Activated naive CD4-positive, alpha-beta T cell treated with anti-CD3 and anti-CD28 coated beads for 36 hours (primary cell): ENCODE measurements at places on chromosomes 1 and 21. TPM values are rescaled to one million over a fixed set of nuclear protein-coding genes. Genes with fewer than 3 reads are reported as not detected.
A peak's percentile ranks its signal among the peaks of the same experiment; 100 is the strongest.

KCNJ9 gene
- not detected for total RNA-seq

S100A5 gene
- total RNA-seq, result 0.89 TPM

MYBPH gene
- not detected for total RNA-seq

CR1L gene
- not detected for total RNA-seq

CD1E gene
- not detected for total RNA-seq

ANKRD45 gene
- total RNA-seq, result not detected

HFM1 gene
- total RNA-seq, result not detected

FAM163A gene
- total RNA-seq, result 0.10 TPM

XCL1 gene
- total RNA-seq, result not detected

DNA sequence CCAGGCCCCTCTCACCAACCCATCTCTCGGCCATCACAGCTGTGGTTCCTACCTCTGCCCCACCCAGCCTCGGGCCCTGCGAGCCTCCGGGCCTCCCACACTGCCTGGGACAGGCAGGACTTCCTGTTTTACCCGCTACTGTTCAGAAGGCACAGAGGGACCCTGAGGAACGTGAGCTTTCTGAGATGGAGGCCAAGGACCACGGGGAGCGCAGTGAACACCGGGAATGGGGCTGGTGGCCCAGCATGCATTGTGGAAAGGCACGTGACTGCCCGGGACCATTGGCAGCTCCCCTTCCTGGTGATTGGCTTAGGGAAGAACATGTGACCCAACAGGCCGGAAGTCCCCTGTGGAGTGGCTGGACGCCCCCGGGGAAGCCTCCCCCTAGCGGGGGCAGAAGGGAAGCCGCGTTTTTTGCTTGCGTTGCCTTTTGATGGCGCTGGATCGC is 7.0 kb downstream of the S100B start:
- H3K36me3 ChIP-seq, result peaks cover 3% of the 10 kb centered on the region
- H3K4me3 ChIP-seq, result no peak overlapping the region
- no peak overlapping the region for H3K27ac ChIP-seq
- H3K27me3 ChIP-seq, result no peaks in the 10 kb centered on the region

- H3K4me3 ChIP-seq, result peak overlapping the region; percentile 91
- H3K27ac ChIP-seq, result peak overlapping the region; percentile 68
- no peak for DNase-seq
- H3K36me3 ChIP-seq, result peaks cover 36% of the 10 kb centered on the region
- H3K4me1 ChIP-seq, result peaks cover 42% of the 10 kb centered on the region
- no peaks in the 10 kb centered on the region for H3K27me3 ChIP-seq
These were observed 164.0 kb downstream of the RUNX1 start for GRCh38 chr21:34885125-34885524.

DNA sequence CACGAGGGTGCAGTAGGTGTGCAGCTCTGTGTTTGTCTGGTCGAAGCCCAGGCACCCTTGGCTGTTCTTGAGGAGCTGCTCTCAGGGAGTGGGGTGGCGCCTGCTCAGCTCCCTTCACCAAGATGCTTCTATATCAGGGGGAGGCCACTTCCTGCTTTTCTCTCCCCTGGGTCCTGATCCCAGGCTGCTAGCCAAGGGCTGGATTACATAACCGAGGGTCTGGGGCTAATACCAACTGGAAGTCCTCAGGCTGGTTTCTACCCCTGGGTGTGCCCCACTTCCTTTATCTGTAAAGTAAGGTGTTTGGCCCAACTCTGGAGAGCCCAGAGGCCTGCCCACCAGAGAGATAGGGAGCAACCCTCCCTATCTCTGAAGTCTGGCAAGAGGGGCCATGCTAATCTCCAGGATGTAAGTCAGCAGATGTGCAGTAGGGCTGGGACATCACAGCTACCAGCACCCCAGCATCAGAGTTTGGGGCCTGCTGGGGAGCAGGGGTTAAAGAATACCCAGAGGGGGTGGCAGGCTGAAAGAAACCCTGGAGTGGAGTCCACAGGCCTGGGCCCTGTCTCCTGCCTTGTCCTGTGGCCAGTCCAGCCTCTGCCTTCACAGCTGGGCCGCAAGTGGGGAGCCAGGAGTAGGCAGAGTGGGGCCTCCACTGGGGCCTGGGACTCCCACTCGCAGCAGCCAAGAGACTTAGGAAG is 2.1 kb downstream of the SELENBP1 start:
- no peaks in the 10 kb centered on the region for H3K4me1 ChIP-seq
- no peak for DNase-seq
- no peaks in the 10 kb centered on the region for H3K36me3 ChIP-seq
- H3K27ac ChIP-seq, result no peak overlapping the region

- DNase-seq, result no peak
- peaks cover 14% of the 10 kb centered on the region for H3K36me3 ChIP-seq
- no peaks in the 10 kb centered on the region for H3K27me3 ChIP-seq
- H3K27ac ChIP-seq, result no peak overlapping the region
These were observed 139.4 kb downstream of the MRPL39 start for GRCh38 chr21:25467896-25468295.

DNA sequence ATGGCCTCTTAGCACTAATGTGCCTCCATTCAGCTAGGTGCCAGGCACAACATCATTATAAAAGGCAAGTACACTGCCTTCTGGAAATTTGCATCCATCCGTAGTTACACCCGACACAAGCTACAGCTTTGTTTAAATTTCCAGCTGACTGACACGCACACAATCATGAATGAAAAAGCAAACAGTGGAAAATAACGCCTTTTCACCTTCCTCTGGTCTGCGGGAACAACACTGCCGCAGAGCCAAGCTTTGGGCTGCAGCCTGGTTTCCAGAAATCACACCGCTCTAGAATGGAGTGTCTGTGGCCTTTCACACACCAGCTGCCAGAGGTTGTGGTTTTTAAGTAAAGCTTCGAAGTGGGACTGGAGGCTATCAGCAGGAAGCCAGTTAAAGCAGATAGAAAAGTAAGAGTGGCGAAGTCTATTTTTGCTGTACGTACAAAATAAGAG is 142.8 kb upstream of the COA6 start:
- H3K27ac ChIP-seq, result no peak overlapping the region
- H3K36me3 ChIP-seq, result no peaks in the 10 kb centered on the region
- peak; percentile 22 for DNase-seq
- no peak overlapping the region for H3K4me3 ChIP-seq

DNA sequence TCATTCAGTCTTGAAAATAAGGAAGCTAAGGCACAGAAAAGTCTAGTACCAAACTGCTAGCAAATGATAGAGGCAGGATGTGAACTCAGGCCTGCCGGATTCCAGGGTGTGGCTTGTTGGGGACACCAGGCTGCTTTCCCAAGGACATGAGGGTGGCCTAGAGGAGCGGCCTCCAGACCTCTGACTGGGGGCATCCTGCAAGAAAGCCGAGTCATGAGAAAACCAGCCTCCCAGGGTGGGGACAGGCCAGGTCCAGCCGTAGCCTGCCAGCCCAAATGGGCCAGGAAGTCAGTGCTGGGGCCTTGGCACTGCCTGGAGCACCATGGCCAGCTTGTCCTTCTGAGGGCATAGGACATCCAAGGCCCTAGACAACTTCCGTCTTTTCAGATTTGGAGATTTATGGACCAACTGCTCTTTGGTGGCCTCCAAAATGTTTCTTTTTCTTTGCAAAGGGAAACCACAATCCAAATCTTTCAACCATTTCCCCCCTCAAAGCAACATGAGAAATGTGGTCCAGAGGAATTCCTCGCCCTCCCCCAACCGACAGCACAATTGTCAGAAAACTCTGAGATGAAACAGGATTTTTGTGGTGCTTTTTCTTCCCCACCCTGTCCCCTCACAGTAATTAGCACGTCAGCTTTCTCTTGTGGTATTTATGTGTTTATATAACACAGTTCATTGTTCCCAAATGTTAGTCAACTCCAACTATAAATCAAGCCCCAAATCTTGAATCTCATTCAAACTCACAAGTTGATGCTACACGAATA is 212.3 kb downstream of the KAZN start:
- no peak overlapping the region for H3K27ac ChIP-seq
- no peak for DNase-seq
- no peaks in the 10 kb centered on the region for H3K36me3 ChIP-seq
- H3K27me3 ChIP-seq, result peaks cover 2% of the 10 kb centered on the region
- no peaks in the 10 kb centered on the region for H3K4me1 ChIP-seq

GRCh38 chr1:156755527-156755950 is 4.1 kb upstream of the HDGF start:
- DNase-seq, result no peak
- peaks cover 1% of the 10 kb centered on the region for H3K36me3 ChIP-seq
- no peak overlapping the region for H3K4me3 ChIP-seq

GRCh38 chr1:36224537-36225282 is 467 bp downstream of the THRAP3 start:
- peak overlapping the region; percentile 90 for H3K4me3 ChIP-seq
- peaks cover 38% of the 10 kb centered on the region for H3K4me1 ChIP-seq
- peaks cover 25% of the 10 kb centered on the region for H3K36me3 ChIP-seq
- H3K27ac ChIP-seq, result peak overlapping the region; percentile 98
- DNase-seq, result no peak

- no peak overlapping the region for H3K27ac ChIP-seq
- no peak overlapping the region for H3K4me3 ChIP-seq
- H3K36me3 ChIP-seq, result no peaks in the 10 kb centered on the region
- DNase-seq, result no peak
- no peaks in the 10 kb centered on the region for H3K4me1 ChIP-seq
- H3K27me3 ChIP-seq, result no peaks in the 10 kb centered on the region
These were observed 699.2 kb upstream of the ZP4 start for GRCh38 chr1:238589843-238590435.

GRCh38 chr1:65207317-65207716 is 59.3 kb downstream of the AK4 start:
- H3K4me3 ChIP-seq, result no peak overlapping the region
- peaks cover 3% of the 10 kb centered on the region for H3K27me3 ChIP-seq
- no peaks in the 10 kb centered on the region for H3K36me3 ChIP-seq
- no peak for DNase-seq
- H3K4me1 ChIP-seq, result peaks cover 10% of the 10 kb centered on the region
